ENCODE measurements at places on chromosomes 1 and 21.

- no peak for DNase-seq
Observed at GRCh38 chr1:201054091-201054543, 30.6 kb upstream of the KIF21B start.

GRCh38 chr1:159791461-159791860, 10.7 kb downstream of the DUSP23 start:
- DNase-seq = no peak

GRCh38 chr1:65341381-65341780, 32.0 kb downstream of the DNAJC6 start:
- no peak for DNase-seq

GRCh38 chr1:34176830-34177603, at the start of gene C1orf94:
C1orf94 (plus strand) TSS chr1:34176907; CDS start chr1:34177790, 883 bp downstream.
- DNase-seq = no peak

Measured in activated CD4-positive, CD25-positive, alpha-beta regulatory T cell (primary cell).